ENCODE measurements at places on chromosomes 16 and 17.

- DNase-seq: no peak
Measured at GRCh38 chr17:51298508-51299371, 38.4 kb downstream of the UTP18 start.

GRCh38 chr17:59751955-59752413 lies 44.5 kb downstream of the VMP1 start:
- DNase-seq: no peak

DNA sequence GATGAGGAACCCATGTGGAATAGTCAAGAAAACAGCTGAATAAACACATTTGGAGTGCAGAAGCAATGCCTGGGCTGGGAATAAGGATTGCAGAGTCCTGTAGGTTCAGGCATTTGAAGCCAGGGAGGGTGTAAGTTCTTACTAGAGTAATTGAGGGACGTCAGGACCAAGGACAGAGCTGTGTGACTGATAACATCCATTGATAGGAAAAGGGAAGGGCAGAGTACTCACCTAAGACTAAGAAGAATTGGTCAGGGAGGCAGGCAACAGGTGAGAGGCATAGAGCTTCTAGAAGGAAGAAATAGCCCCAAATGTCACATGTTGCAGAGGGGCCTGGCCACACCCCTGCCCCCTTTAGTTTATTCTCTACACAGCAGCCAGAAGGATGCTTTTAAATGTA lies 79.8 kb upstream of the TMEM132E start:
- DNase-seq: peak; percentile 5

GRCh38 chr16:85868495-85868894 lies 30.5 kb upstream of the IRF8 start:
- no peak for DNase-seq

DNA sequence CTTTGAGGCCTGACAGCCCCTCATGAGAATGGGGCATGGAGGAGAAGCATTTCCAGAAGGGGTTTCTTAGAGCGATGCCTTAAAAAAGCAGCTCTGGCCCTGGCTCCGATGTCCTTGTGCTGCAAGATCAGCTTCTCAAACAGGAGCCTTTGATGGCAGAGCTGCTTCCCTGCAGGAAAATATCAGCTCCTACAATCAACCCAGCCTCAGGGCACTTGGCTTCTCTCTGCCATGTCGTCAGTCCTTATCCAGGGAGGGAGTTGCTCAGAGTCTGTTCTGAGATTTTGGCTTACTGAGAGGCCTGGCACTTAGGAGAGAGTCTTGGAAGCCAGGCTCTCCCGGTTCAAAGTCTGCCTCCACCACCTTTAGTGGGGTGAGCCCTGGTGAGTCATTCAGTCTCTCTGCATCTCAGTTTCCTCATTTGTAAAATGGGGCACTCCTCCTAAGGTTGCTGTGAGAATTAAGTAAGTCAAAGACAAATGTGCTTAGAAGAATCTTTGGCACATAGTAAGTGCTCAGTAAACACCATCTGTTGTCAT lies 184.4 kb downstream of the HAPSTR1 start:
- DNase-seq: no peak

DNA sequence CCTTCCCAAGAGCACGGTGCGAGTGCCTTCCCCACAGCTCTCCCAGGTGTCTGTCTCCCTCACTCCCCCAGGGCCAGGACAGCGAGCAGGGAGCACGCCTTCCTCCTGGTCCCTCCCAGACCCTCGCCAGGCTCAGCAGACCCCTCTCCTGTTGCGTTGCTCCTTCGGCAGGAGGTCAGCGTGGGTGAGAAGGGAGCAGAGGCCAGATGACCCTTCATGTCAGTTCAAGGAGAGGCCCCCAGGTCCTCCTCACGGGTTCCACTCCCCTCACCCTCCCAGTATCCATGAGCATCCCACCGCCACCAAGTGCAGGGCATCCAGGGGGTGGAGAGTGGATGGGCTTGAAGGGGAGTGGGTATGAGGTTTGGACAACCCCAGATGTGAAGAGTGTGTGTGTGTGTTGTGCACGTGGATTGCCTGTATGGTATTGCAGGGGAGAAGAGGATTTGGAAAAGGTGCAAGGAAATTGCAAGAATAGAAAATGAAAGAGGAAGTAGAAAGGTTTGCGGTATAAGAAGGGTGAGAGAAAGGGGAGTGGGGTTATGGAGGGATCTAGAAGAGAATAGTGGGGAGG lies 17.7 kb downstream of the SGCA start:
- DNase-seq: no peak

GRCh38 chr17:2995886-2996809 lies 67.3 kb downstream of the OR1D5 start:
- DNase-seq: no peak

DNA sequence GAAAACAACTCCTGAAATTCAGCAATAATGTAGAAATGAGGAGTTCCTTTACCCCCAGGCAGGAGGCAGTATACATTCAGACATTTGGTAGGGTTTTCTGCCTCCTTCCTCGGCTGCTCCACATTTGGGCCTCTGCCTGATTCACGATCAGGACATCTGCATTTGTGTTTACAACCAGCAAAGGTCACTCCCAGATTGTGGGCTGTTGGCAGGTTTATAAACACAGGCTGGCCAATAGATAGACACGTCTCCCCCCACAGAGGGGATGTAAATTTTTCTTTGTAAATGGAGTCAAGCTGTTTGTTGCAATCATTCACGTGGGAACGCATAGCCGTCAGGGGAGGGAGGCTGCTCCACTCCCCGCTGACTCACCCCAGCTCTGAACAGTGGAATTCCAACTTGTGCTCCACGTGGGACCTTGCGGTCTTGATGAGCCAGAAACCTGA lies 252.1 kb upstream of the N4BP1 start:
- DNase-seq: no peak

DNA sequence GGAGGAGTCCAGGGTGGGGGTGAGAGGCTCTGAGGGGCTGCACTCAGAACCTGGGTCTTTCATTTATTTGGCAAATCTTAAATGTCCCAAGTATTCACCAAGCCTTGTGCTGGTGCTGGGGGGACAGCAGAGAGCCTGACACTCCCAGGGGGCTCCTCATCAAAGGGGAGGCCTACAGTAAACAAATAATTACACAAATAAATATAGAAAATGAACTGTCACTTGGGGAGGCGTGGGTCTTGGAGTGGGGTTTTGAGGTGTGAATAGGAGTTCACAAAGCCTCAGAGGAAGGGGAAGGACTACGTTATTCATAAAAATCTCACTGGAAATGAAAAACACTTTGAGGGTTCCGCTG lies 15.2 kb upstream of the PRM1 start:
- no peak for DNase-seq

GRCh38 chr16:60432472-60432871 lies 1603.8 kb downstream of the CDH8 start:
- DNase-seq: no peak

DNA sequence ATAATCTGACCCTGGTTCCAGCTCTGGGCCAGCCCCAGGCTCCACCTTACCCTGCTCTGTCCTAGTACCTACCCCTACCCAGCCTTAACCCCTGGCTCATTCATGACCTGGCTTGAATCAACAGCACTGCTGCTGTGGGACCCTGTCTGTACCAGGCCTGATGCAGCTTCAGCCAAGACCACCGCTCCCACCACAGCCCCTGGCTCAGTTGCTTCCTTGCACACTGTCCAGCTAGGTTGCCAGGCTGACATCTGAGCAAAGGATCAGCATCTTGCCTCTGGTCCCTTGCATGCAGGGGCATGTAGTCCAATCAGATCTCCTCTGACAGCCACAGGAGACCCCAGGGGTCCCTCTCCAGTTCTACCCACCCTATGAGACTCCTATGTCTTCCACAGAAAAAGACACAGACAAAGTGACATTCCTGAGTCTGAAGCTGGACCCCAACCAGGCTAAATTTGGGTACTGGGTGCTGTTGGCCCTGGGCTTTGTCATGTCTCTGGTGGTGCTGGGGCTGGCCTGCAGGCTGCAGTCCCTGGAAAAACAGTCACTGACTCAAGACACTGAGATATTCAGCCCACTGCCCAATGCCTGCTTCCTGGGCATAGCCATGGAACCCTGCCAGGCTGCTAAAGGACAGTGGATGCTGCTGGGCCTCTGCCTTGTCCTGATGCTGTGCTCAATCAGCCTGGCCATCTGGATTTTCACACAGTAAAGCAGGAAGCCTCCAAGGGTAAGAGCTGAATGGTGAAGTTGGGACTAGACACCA lies 3.9 kb upstream of the KCNH6 start:
- no peak for DNase-seq

DNA sequence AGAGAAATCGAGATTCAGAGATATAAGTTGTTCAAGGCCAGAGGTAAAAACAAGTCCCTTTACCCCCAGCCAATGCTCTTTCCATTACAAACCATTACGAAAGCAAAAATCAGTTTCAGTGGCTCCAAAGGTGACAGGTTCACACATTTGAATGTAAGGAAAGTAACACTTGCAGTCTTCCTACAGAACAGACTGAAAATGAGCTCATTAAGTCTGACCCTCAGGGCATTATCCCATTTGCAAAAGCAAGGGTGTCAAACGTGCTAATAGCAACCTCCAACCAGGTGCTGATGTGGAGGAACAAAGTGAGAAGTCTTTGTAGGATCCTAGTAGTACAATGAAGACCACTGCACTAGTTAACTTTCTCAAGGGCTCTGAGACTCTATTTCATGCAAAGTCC lies 65.2 kb downstream of the XPO6 start:
- no peak for DNase-seq

DNA sequence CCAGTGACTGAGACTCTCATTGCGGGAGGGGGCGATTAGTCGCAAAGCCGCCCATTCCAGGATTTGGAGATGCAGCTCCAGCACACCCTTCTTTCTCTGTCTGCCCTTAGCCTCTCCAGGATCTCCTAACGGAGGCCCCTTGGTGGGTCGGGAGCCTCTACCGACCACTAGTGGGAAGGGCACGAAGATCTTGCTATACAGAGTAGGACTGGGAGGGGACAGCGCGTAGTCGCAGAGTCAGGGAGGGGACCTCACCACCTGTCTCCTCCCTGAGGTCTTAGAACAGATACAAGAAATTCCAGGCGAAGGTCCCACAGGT lies 588 bp upstream of the SMTNL2 start:
- no peak for DNase-seq

GRCh38 chr17:49218941-49219913 lies 8.7 kb downstream of the ABI3 start:
- no peak for DNase-seq

- no peak for DNase-seq
Measured at GRCh38 chr17:45168991-45169752, 7.5 kb downstream of the HEXIM2 start.

DNA sequence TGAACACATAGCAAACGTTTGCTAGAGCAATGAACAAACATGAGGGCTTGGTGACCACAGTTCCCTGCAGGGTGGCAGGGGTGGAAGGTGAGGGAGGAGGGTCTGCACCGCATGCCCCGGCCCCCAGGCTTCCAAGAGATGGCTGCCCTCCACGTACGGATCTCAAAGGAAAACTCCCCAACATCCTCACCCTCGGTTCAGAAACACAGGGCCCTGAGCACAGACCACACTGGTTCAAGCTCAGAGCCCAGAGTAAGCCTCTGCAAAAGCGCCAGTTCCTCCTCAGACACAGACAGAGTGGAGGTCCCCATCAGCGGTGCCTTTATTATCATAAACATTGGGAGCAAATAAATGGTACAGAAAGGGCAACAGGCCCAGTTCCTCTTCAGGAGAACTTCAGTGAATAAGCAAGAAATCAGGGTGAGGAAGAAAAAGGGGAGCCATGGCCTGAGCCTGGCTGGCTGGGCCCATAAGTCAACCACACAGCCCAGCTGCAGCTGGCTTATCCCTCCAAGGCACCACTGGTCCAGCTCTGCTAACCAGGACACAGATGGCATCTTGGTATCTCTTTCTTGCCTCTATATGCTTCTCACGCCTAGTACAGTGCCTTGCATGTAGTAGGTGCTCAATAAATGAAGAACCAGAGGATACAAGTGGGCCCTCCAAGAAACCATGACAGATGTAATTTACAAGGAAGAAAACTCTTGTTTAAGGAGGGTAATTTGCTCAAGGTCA lies 11.0 kb downstream of the MPO start:
- DNase-seq: no peak

DNA sequence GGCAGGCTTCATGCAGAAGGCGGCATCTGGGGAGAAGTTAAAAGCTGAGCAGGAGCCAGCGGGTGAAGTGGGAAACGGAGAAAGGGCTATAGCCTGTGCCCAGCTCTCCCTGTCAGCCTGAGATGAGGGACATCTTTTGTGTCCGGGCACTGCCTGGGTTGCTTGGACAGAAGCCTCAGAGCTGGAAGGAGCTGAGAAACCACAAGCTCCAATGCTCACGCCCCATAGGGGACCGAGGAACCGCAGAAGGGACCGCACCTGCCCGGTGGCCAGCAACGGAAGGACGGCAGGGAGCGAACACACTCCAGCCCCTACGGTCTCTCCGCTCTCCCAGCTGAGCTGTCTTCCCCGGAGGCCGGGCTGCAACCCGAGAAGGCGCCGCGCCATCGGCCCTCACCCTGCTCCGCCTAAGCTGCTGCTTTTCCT lies 175.8 kb downstream of the NPIPB11 start:
- DNase-seq: no peak

DNA sequence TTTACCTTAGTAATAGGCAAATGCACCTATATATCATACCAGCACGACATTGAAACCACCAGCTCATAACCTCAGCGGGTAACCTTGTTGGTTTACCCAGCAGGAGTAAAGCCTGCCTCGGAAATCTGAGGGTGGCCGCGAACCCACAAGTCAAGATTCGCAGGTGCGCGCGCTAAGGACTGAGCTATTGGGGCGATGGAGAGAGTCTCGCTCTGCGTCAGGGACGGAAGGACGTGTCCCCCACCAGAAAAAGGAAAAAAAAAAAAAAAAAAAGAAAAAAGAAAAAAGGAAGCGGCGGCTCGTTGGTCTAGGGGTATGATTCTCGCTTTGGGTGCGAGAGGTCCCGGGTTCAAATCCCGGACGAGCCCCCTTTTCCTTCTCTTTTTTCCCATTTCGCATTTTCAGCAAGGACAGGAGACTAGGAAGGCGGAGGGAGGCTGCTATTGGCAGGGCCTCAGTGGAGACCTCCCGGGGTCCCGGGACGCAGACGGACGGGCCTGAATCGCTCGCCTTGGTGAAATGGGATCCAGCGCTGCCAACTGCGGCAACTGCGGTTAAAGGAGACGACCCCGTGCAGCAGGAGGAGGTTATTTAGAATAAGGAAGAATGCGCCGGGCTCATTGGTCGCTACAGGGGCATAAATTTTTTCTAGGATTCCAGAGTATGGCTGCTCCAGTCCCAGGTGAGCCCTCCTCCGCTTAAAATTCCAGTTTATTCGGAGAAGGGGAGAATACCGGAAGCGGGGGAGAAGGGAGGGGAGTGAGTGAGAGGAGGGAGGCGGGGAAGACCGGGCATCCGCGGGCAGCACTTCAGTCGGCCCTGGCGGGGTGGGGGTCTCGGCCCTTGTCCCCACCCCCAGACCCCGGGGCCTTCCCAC lies at the start of gene OR1F1:
Gene OR1F1 (plus strand): TSS at position 407 of the 877 bp plus-strand sequence.
- no peak for DNase-seq

- DNase-seq: no peak
Measured at GRCh38 chr17:1275962-1276736, 3.3 kb upstream of the TRARG1 start.

GRCh38 chr17:49465331-49465903 lies 29.7 kb upstream of the NGFR start:
- DNase-seq: no peak

DNA sequence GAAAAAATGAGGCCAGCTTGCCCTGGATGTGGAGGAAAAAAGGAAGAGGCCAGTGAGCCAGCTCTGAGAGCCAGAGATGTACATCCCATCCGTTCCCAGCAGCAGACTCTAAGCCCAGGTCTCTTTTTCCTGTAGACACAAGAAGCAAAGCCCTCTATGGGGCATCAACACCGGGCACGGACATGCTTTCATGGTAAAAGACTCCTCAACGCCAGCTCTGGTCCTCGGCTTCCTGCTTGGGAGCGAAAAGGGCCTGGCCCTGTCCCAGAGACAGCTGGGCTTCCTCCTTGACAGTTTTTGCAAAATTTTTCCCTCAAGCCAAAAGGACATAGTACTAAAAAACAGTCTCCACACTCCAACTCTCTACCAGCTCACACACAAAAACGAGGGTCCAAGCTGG lies 27.1 kb downstream of the PELP1 start:
- no peak for DNase-seq

All from retinal pigment epithelial cell (primary cell).